ENCODE measurements at places on chromosomes 4 and X.

- DNase-seq, result no peak
Measured at GRCh38 chr4:182884040-182884439, 33.1 kb downstream of the DCTD start.

- DNase-seq, result no peak
Measured at GRCh38 chr4:77073981-77074380, 1.8 kb downstream of the CCNI start.

- DNase-seq, result no peak
Measured at GRCh38 chr4:79445371-79445781, 37.3 kb upstream of the GK2 start.

GRCh38 chr4:104901438-104901837, 245.2 kb upstream of the TET2 start:
- DNase-seq, result no peak

GRCh38 chr4:5826437-5827107, 66.3 kb downstream of the CRMP1 start:
- DNase-seq, result no peak

GRCh38 chr4:82981138-82981537, 29.5 kb downstream of the LIN54 start:
- DNase-seq, result no peak

DNA sequence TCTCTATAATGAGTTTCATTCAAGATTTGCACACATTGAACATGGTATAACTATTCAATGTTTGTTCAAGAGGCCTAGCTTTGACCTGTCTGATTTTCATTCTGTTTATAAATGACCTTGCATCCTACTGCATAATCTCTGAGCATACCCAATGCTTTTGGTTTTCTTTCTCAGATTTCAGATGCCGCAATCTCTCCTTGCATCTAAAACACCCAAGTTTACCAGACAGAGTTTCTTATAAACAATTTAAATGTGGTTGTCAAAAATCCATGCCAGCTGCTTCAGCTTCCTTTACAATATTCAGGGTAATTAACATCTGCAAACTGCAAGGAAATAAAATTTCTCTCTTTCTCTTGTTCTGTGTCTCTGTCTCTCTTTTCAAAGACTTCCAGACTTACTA, 123.0 kb upstream of the PCDH18 start:
- DNase-seq, result no peak

- no peak for DNase-seq
Measured at GRCh38 chr4:53844133-53844532, 220.3 kb downstream of the CHIC2 start.

DNA sequence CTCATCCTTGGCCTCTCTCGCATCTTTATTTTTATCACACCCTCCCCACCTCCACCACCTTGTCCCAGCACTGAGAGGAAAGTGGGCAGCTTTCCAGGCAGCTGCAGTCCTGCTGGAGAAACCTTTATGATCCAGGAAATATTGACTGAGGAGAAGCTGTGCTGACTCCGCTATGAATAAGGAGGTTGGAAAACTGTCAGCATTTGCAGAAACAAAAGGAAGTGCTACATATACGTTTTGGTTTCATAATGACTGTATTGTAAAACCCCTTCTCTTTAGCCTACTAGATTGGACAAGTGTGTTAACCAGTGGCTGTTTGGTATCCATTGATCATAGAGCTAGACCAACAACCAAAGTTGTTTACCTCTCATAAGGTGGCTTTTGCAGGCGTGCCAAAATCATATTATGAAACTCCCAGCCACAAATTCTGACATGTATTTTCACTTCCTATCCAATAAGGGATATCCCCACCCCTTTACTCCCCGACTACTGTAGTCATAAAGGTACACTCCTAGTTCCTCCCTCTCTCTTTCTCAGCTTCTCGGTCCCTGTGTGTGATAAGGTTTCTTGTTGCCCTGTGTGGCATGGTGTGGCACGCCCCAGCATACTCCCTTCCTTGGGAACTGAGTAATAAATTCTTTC, 88.4 kb downstream of the GPR143 start:
- DNase-seq, result peak; percentile 36

GRCh38 chr4:128924951-128925350, 115.5 kb downstream of the JADE1 start:
- no peak for DNase-seq

GRCh38 chr4:115101675-115102074, 11.7 kb downstream of the NDST4 start:
- no peak for DNase-seq

GRCh38 chr4:54959131-54959530, 166.3 kb downstream of the KDR start:
- no peak for DNase-seq

- no peak for DNase-seq
Measured at GRCh38 chr4:94544811-94545210, 93.1 kb downstream of the PDLIM5 start.

- DNase-seq, result no peak
Measured at GRCh38 chr4:158810487-158811215, 41.8 kb downstream of the FNIP2 start.

DNA sequence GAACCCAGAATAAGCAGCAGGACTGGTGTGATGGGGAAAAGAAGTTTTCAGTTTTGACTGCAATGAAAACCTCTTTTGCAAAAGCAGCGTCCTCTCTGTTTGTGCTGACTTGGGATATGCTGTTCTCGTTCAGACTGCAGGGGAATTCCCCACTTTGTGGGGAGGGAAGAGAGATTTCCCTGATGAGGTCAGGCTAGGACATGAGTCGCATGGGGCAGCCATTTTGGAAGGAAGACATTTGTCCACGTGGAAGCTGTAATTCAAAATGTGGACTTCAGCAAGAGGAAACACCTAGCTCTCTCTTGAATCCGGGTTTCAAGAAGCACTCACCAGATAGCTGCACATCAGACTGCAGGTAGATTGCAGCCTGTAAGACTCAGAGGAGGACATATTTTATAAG, 39.3 kb downstream of the ING2 start:
- no peak for DNase-seq

- DNase-seq, result no peak
Measured at GRCh38 chrX:111151764-111152163, 55.8 kb downstream of the PAK3 start.
